ENCODE measurements at places on chromosomes 5 and 9.

DNA sequence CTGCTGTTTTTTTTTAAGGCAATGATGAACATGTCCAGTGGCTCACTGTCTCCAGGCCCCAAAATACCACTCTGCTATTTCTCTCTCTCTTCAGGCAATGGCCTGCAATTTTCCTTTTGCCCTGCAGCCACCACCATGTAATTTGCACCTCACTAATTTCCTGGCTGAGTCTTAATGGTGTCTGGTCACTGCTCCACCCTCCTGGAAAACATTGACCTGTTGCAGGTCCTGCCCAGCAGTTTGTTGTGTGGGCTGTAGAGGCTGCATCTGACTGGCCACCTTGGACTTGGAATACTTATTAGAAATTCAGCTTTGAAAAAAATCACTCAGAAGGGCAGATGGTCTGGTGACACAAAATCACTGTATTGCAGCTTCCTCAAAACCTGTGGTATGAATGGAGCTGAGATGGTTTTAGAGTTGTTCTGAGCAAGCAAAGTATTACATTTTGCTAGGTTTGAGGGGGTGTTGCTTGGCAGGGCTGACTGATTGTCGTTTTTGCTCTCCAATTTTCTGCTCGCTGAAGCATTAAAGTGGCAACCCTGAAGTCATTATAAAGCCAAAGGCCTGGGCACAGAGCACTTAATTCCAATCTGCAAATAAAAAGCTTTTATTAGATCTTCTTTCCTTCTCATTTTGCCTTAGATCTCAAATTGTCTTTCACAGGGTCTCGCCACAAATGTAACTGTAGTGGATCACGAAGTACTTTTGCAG, 134.8 kb downstream of the TMEM174 start:
- no peak for DNase-seq

GRCh38 chr5:180642779-180643178, 6.6 kb downstream of the FLT4 start:
- DNase-seq = no peak

GRCh38 chr5:121987685-121988073, 25.9 kb downstream of the SRFBP1 start:
- no peak for DNase-seq

DNA sequence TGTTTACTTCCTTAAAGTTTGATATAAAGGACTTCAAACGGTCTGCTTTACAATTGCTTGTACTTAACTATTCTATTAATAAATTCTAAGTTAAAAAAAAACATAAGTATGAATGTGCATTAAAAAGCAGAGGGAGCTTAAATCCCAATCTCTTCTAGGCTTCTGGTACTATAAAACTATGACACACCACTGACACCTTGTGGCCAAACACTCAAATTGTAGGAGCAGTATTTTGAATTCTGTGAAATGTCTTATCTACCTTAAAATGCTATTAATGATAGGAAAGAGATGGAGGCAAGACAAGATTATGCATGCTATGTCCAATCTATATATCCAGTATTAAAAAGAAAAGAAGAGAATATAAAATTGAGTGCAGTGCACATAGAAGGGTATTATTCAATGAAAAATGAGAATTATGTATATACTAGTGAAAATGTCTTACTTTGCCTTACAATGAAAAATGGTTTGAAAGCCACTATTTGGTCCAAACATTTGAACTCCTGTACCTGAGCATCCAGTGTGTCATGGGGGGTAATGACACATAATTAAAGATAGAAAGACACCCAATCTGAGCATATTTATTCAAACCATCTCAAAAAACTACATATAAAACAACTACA, 87.6 kb downstream of the ERP44 start:
- DNase-seq = peak; percentile 16

- DNase-seq = no peak
These were observed 488.1 kb upstream of the PAPPA start for GRCh38 chr9:115665519-115665918.

GRCh38 chr5:14266686-14267085, 123.5 kb downstream of the TRIO start:
- DNase-seq = no peak

DNA sequence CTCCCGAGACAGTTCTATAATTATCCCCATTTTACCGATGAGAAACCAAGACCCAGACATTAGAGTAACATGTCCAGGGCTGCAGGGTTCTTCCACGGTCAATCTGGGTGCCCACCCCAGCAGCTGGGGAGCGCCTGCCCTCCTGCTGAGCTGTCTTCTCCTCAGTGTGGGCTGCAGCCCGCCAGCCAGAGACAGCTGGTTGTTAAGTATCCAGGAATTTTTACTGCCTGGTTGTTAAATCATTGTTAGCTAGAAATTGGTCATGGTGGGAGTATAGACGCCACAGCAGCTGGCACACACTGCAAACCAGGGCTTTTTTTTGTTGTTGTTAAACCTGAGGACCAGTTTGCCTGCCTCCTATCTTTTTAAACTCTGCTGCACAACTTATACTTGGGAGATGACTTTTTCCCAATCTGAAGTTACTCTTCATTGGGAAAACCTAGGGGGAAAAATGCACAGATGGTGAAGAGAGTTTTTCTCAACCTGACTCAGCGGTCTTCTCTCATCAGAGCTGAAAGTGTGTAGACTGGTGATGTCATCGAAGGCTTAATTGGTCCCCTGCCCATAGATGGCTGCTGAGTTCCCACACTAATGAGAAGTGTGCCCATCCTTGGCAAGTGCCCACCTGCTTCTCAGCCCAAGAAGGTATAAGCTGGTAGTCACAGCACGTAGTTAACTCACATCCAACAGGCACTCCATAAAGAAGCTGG, 208.6 kb downstream of the DRD1 start:
- DNase-seq = no peak

GRCh38 chr9:107218829-107219485, 64.1 kb upstream of the RAD23B start:
- no peak for DNase-seq

DNA sequence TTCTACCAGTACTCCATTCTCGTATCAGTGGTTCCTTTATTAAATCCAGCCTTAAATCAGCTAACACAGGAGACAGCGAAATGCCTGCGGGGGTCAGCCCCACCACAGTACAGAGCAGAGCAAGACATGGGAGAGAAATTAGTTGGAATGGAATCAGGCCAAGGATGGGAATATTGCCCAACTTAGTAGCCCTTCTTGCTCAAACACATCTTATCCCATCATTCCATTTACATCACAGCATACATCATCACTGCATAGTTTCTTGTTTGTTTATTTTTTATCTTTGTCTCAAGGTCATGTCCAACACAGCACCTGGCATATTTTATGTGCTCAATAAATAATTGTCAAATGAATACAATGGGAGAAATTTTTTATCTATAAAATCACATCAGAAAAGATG, 34.3 kb upstream of the DAB2 start:
- no peak for DNase-seq

Measured in NCI-H2029 (cell line).